Right ventricle myocardium inferior (tissue), 1 donor: ENCODE measurements at places on chromosomes 3 and 15.

DNA sequence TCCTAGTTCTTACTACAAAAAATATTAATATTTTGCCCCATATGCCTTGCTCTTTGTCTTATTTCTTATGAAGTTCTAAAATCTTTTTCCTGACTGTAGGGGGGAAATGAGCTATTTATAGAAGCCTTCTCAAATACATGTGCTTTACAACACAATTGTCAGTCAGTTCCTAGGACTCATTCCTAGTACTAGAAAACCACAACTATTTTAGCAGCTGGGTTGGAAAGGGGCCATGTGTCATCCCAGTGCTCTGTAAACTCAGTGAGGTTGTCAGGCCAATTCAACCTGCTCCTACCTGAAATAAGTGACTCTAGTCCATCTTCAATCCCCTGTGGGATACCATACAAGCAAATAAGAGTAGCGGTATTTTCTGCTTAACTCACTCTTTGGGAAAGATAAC is 153.8 kb downstream of the ULK4 start:
- DNase-seq = no peak

GRCh38 chr3:127307916-127308315 is 20.1 kb upstream of the PRR20G start:
- no peak for DNase-seq

- no peak for DNase-seq
These were observed 40.8 kb downstream of the DPH6 start for GRCh38 chr15:35505141-35505540.

- DNase-seq = no peak
These were observed 148.4 kb downstream of the PGPEP1L start for GRCh38 chr15:98859149-98859548.

DNA sequence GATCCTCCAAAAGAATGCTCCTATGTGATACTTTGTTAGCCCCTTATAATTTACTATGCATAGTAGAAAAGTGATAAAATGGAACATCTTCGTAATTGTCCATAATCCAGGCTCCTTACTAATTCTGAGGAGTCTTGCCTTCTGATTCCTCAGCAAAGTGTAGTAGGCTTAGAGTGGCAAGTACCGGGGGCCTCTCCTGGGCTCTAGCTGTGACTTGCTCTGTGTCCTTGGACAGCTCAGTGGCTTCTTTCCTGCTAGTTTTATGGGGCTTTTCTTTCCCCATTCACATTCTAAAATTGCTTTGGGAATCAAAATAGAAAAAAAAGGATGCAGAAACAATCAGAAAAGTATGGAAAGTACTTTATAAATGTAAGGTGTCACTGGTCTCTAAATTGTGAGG is 211.0 kb downstream of the RORA start:
- DNase-seq = no peak

- no peak for DNase-seq
These were observed 70.7 kb upstream of the VEPH1 start for GRCh38 chr3:157573780-157574378.

DNA sequence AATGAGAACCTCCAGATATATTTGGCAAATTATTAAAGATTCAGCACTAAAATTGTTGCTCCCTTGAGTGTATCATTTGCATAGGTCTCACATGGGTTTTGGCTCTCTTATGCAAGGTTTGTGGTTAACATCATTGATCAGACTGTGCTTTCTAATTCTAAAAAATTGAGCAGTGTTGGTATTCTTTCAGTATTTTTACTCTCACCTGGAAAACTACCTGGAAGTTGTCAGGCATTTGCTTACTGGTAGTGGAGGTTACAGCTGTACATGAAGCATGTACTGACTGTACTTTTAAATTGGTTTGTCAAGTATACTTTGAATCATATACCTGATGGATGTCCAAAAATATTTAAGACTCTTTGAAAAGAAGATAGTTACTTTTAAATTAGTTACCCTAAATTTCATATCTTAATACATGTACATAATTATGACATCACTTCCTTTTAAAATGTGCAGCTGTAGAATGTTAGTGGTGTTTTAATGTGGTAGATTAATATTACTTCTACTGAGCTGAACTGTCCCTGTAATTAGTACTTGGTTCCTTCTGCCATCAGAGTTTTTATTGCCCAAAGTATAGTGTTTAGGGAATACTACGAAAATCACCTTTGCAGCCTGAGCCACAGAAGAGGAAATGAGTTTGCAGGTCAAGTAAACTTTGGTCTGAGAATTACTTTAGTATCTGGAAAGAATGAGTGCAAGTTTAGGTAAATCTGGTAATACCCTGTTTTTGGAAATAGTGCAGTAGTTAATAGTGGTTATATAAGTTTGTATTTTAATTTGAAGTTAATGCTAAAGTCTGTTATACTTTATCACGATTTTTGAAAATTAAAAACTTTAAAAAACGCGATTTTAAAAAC is 2.8 kb downstream of the CHD2 start:
- no peak for DNase-seq

DNA sequence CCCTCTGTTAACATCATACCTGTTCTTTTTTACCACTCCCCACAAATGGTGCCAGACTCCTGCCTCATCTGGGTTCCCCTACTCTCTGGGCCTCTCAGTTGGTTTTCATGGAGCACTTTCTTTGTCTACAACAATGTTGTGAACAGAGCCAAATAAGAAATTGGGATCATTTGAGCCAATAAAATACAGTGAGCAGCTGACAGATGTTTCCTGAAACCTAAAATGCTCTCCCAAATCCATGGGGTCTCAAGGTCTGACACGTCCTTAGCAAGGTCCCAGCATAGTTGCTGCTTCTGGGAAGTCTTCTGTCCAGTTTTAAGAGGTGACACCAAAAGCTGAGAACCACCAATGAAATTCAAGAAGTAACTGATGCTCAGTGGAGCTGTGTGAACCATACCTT is 1.7 kb downstream of the NMNAT3 start:
- no peak for DNase-seq

DNA sequence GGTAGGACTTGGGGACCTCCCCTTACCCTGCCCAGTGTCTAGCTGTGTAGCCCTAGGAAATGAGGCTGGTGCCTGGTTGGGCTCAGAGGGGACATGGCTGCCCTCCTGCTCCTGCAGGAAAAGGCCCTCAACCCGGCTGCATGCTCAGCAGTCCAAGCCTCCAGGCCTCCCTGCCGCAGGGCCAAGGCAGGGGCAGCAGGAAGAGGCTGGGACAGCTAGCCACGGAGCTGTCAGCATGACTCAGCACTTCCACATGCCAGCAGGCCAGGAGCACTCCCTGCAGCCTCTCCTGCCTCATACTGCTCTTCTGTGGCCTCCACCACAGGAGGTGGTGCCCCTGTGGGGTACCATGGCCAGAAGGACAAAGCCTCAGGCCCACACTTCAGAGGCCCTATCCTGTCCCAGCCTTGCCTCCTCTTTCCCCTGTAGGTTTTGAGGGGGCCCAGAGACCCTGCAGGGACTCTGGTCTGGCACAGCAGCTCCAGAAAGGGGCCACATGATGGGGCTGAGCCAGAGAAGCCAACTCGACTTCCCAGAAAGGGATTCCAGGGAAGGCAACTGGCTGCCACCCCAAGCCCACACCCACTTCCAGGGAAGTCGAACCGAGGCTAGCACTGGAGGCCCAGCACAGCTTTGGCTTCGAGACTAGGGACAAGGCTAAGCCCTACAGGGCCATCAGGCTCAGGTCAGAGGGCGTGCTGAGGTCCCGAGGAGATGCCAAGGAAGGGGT is 19.5 kb downstream of the TKT start:
- DNase-seq = peak; percentile 89

DNA sequence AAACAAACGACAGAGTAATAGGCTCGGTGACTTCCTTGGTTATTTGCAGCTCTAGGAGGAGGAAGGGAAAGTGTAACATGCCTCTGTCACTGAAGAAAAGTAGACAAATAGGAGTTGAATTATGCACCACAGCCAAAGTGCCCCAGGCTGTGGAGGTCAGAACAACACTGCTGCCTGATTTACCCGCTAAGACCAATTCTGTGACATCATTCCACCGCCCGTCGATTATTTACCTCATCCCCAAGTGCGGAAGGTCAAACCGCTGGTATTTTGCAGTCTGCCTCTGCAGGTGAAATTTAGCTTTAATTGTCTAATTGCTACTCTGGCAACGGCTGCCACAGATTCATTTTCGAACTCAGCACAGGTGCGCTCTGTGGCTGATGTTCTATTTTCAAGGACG is 106.3 kb upstream of the PRICKLE2 start:
- no peak for DNase-seq

GRCh38 chr3:177932750-177933660 is 603.2 kb upstream of the KCNMB2 start:
- no peak for DNase-seq

- DNase-seq = no peak
These were observed 33.4 kb downstream of the SPINK8 start for GRCh38 chr3:48299746-48300712.

DNA sequence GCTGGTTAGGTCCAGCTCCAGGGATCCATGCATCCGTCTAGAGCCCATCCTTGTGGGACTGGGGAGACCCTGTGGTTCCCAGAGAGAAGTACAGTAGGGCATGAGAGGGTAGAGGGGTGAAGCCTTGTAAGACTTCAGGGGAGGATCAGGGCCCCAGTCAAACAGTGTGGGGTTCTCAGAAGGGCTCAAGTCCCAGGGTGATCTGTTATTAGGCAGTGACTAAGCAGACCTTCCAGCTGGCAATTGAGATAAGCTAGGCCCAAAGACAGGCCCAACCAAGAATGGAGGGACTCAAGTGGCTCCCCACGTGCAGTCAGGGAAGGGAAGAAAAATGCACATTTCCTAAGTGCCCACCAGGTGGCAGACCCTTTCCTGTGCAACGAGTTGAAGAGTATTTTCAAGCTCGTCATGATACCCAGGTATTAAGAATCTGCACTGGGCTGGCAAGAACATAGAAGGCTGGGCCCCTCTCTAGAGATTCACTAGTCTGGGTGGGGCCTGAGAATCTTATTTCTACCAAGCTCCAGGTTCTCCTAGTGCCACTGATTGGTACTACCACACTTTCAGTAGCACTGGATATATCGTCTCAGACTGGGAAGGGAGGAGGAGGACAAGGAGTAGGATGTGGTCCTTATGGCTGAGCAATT is 240.8 kb downstream of the NR1D2 start:
- no peak for DNase-seq

GRCh38 chr3:36192901-36193300 is 187.4 kb upstream of the STAC start:
- no peak for DNase-seq

- DNase-seq = no peak
These were observed 60.6 kb downstream of the SUCLG2 start for GRCh38 chr3:67593761-67594234.

DNA sequence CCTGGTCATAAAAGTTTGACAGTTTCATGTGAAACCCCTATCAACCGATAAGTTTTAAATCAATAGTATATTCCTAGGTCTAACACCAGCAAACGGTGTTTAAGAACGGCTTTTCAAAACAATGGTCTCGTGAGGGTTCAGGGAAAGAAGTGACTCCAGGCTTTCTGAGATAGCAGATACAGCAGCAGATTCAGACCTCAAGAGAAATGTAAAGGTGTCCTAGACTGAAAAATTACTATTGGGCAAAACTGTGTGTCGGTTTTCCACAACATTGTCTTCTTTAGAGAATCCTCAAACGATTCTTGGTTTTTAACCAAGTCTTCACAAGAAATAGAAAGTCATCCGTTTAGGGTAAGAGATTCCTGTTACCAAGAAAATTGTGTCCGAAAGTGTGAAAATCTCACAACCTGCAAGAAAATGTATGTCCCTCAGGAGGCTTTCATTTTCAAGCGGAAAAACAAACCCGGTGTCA is 1.2 kb downstream of the SETD2 start:
- DNase-seq = no peak

DNA sequence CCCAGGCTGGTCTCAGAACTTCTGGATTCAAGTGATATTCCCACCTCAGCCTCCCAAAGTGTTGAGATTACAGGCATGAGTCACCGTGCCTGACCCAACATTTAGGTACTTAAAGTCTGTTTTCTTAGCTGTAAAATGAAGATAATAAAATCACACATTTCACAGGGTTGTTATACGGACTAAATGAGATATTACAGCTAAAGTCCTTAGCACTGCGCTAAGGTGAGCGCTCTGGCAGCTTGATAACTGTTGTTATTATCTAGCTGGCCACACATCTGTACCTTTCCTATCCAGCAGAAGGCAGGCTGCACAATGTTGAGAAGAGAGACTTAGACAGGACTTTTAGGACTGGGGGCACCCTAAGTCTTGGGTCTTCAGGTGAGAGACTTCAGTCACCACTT is 2.7 kb upstream of the LIPH start:
- DNase-seq = no peak

DNA sequence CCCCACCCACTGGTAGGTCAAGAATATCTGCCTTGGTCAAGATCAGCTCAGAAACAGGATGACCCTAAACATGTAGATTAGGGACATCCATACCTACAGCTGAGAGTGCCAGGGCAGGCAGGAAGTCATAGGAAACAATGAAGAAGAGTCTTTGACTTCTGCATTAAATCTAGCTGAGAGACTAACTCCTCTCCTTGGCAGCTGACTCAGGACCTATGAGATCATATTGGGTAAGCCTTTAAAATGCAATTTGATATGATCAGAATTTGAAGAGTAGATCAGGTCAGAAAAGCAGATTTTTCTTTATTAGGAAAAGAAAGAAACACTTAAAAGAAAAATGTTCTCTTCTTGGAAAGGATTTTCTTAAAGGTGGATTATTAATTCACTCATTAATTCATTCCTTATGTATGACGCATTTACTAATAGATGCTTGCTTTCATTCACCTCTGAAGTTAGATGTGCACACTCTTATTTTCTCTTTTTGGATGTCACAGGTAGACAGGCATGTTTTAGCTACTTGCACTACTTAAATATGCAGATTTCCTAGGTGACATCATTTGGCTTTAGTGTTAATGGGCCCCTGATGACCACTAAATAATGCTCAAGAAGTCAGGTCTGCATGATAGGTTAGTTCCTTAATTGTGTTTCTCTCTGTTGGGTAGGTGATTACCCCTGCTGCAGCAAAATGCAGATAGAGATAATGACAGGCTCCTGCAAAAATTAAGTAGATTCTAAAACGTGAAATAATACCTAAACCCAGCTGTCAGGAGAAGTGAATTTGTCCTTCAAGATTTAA is 35.7 kb upstream of the GSK3B start:
- DNase-seq = no peak

DNA sequence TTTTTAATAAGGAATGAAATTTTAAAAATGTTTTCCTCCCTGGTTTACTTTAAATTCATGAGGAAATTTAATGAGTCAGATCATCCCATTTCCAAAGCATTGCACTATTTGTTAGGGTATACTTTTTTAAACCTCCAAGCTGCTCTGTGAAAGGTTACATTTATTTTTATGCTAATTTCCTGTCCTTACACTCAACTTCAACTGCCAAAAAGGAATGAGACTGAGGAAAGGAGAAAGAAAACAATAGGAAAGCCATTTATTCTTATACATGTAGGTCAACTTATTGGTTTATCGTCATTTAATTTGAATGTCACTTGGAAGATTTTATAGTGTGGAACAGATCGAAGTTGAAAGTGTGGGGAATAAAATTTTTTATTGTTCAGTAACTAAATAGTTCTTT is 104.1 kb downstream of the ALCAM start:
- DNase-seq = no peak

- DNase-seq = no peak
These were observed 95.0 kb downstream of the NFKBIZ start for GRCh38 chr3:101944308-101944707.

GRCh38 chr3:52385157-52385556 is 59.7 kb downstream of the SEMA3G start:
- DNase-seq = no peak
